Amniotic epithelial cell (primary cell): ENCODE measurements at places on chromosomes 7 and 10.

DNA sequence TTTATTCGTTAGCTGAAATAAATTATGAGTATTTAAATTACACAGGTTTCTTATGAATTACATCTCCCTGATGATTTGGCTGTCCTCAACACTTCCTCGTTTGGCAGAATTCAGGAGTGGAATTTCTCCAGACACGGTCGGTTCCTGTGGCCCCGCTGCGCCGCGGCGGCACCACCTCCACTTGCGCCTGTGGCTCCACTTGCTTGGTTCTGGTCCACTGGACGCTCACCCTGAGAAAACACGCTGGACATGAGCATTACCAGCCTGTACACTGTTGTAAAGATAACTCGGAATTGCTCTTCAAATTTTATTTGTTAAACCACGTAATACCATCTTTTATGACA, 85.3 kb downstream of the ZNF33B start:
- no peak for DNase-seq

DNA sequence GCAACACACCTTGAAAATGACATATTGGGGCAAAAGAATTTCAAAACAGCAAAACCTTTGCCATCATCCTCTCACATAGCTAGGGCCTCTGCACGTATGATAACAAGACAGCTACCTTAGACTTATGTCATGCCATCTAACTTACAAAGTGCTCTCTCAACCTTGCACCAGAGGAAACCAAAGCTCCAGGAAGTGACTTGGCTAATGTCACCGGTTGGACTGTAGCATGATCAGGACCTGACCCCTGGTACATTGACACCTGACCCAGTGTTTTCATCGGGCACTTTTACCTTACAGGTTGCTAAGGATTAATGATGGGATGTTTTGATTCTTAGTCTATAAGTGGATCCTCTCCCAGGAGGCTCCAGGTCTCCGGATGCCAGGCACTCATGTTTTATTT, 529.8 kb upstream of the GALNT17 start:
- no peak for DNase-seq

- no peak for DNase-seq
These were observed 151.7 kb downstream of the ARHGAP21 start for GRCh38 chr10:24571870-24572450.

DNA sequence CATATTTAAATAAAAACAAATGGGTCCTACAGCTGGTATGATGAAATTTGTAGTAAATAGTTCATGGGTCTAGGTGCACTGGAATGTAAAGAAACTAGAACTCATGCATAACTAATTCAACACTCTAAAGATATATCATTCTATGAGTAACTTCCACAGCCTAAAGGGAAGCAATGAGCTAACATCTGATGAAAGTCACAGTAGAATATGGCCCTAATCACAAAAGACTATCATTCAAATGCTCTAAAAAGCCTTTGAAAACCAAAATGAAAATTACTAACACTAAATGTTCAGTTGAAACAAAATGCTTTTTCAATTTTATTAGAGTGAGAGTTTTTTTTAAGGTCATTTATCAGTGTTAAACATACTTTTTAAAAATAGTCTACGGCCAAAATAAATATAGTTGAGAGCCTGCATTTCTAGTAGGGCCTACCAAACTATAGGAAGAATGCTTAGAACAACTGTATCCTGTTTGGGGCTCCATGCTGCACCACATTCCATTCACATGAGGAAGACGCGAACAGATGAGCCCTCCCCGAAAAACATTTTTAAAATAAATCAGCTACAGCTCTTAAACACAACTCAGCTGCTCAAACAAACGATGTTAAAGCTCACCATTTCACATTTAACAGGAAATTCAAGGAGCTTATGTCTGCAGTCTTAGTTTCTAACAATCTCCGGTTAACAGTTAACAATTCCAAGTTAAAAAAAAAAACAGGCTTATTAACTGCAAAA, 134.5 kb downstream of the NRBF2 start:
- DNase-seq = peak; percentile 84

GRCh38 chr7:69467826-69468225, 130.4 kb upstream of the AUTS2 start:
- no peak for DNase-seq

- DNase-seq = no peak
These were observed 182.0 kb upstream of the PPP1R3A start for GRCh38 chr7:114100810-114101209.

GRCh38 chr10:5774987-5775620, 38.1 kb downstream of the GDI2 start:
- DNase-seq = no peak

DNA sequence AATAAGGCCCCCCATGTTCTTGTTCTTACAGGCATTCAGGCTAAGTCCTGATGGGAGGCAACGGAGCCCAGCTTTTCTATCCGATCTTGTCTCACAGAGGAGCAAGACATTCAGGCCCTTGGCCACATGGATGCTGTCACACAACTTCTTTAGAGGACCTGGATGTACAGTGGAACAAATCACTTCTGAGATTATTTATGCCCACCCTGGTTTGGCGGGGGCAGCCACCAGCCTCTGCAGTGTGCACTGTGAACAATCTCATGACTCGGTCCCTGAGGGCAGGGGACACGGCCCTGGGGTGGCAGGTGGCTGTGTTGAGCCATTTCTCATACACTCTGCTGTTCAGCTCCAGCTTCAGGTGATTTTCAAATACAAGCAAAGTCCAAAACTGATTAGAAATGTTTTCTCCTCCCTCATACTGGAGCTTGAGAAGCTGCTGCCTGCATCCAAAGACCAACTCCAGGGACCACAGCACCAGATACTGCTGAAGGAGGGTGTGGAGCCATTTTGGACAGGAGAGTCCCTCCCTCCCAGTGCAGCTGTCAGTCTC, 441.3 kb downstream of the GRID1 start:
- DNase-seq = no peak

DNA sequence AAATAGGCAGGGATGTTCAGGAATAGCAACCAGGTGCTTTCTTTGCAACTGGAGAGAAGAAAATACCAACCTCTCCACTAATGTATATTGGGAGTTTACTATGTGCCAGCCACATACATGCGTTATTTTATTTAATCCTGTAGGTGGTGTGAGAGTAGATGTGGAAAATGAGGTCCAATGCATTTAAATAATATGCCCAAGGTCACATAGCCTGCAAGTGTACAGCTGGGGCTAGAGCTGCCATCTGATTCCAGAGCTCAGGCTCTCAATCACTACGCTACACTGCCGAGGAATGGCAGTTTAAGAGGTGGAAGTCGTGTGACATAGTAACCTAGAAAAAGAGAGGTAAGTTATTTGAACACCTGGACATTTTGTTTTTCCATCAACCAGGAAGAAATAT, 277.0 kb downstream of the EXOC4 start:
- DNase-seq = no peak

GRCh38 chr10:75803816-75804552, 372.6 kb downstream of the LRMDA start:
- no peak for DNase-seq

DNA sequence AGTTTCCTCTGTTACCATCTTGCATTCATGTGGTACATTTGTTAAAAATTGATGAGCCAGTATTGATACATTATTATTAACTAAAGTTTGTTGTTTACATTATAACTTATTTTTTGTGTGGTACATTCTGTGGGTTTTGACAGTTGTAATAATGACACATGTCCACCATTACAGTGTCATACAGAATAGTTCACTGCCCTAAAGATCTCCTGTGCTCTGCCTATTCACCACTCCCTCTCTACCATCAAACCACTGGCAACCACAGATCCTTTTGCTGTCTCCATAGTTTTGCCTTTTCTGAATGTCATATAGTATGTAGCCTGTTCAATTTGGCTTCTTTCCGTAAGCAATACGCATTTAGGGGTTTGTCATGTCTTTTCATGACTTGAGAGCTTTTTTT, 156.9 kb downstream of the PHF14 start:
- DNase-seq = no peak

- DNase-seq = peak; percentile 27
These were observed 356.3 kb upstream of the GALNT17 start for GRCh38 chr7:70775570-70776156.

DNA sequence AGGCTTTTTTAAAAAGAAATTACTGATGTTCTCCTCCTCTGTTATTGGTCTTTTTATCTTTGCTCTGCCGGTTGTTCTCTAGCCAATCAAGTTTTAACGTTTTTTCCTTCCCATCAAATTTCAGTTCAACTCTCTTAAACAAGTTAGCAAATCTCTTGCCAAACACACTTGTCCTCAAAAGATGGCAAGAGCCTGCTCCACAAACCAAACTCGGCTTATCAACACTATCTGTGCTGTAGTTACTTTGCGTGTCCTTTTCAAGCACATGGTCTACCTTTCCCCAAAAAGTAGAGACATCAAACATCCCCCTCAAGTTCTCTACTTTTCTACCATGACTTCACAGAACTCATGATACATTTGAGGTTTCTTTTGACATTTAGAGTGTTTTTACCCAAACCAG, 71.3 kb downstream of the OSBPL3 start:
- no peak for DNase-seq

DNA sequence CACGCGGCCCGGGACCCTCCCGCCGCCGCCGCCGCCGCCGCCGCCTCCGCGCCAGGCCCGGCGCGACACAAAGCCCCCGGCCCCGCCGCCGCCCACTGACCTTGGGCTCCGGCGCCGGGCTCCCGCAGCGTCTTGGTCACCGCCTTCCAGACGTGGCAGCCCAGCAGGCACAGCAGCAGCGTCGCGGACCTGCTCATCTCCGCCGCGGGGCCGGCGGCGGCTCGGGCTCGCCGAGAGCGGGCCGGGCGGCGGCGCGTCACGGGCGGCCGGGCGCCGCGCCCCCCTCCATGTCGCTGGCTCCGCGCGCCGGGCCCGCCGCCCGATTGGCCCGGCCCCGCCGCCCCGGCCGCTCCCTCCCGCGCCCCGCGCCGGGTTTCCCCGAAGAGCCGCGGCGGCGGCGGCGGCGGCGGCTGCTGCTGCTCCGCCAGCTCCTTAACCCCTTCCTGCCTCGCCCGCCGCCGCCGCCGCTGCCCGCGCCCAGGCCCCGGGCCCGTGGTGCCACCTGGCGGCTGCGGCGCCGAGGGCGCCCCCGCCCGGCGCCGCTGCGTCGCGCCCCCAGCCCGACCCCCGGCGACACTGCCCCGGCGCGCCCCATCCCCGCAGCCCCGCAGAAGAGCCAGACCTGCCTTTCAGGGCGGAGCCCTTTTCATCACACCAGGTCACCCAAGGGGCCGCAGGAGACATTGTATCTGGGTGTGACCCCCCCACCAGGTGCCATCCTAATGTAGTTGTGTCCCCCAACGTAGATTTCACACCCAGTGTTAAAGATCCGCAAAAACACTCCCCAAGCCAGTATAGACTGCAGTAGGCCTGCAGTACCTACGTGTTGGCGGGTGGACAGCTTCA, at the start of gene FAM171A1:
Gene FAM171A1, minus strand, starts transcription at position 434 of the 846 bp plus-strand sequence. Its CDS starts 237 bp downstream, at position 197.
- peak; percentile 7 for DNase-seq

- DNase-seq = no peak
These were observed 463.6 kb downstream of the ZWINT start for GRCh38 chr10:55897490-55897921.

GRCh38 chr7:129186749-129187260, 1.6 kb upstream of the SMO start:
- DNase-seq = no peak

GRCh38 chr10:23367896-23368595, 23.4 kb upstream of the C10orf67 start:
- DNase-seq = peak; percentile 48

GRCh38 chr7:142968229-142968628, 6.1 kb upstream of the KEL start:
- no peak for DNase-seq

- DNase-seq = peak; percentile 19
These were observed 68.0 kb upstream of the CTTNBP2 start for GRCh38 chr7:117941138-117941810.

- no peak for DNase-seq
These were observed 21.8 kb upstream of the AMZ1 start for GRCh38 chr7:2666155-2666554.

DNA sequence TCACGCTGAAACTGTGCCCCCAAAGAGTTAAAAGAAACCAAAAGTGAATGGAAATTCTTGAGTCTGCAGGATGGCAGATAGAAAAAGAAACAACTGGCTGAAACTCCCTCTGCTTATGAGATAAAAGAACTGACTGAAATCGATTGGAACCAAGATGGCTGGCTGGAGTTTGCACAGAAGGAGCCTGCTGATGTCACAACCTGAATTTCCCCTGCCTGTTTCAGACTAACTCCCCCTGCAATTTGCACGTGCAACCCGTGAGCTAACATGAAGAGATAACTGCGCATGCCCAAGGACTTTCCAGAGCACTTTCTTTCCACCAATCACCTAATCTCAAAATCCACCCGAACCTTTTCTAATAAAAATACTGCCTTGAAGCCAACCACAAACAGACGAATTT, 435.5 kb downstream of the CALN1 start:
- no peak for DNase-seq

- DNase-seq = no peak
These were observed 65.0 kb downstream of the SVIL start for GRCh38 chr10:29569795-29570194.

DNA sequence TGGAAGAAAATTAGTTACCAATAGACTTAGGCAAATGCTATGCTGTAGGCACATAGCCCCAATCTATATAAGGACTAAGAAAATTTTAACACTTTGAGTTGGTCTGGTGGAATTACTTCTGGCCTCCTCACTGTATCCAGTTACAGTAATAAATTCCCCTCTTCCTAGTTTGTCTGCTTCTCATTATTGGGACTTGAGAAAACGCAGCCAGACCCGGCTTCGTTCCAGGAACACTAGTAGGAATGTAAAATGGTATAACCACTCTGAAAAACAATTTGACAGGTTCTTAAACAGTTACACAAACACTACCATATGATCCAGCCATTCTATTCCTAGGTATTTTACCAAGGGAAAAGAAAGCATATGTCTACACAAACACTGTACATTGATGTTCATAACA, 150.2 kb downstream of the VPS50 start:
- no peak for DNase-seq

- no peak for DNase-seq
These were observed 36.2 kb upstream of the DUSP5 start for GRCh38 chr10:110461530-110461929.

GRCh38 chr7:18461785-18462467, 33.6 kb upstream of the HDAC9 start:
- no peak for DNase-seq

- DNase-seq = no peak
These were observed 292.8 kb downstream of the BBS9 start for GRCh38 chr7:33422141-33422540.

DNA sequence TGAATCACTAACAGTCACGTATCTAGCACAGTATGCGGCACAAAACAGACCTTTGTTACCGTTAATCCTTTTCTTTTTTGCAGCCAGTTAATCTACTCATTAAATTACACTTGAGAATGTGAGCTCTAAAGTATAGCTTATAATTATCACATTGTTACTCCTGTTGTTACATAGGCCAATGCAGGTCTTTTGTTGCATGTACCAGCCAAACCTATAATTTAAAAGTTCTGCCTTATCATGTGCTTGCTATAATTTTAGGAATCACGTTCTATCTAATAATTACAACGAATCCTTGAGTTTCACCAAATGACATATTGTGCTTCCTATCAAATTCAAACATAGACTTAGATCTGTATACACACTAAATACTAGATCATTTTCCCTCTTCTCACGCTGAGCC, 245.1 kb downstream of the DGKI start:
- no peak for DNase-seq

GRCh38 chr10:123884907-123885381, 6.7 kb downstream of the CPXM2 start:
- no peak for DNase-seq

GRCh38 chr7:22435720-22436119, 64.3 kb downstream of the STEAP1B start:
- DNase-seq = no peak

GRCh38 chr10:98033515-98033914, 3.1 kb upstream of the CRTAC1 start:
- DNase-seq = no peak

GRCh38 chr7:123570390-123571182, 13.0 kb upstream of the NDUFA5 start:
- DNase-seq = no peak

- no peak for DNase-seq
These were observed 81.8 kb downstream of the DIP2C start for GRCh38 chr10:607545-608185.
